ENCODE measurements at places on chromosomes 7 and 10.

GRCh38 chr7:111753968-111754367 is 191.7 kb upstream of the IMMP2L start:
- DNase-seq, result peak; percentile 43

DNA sequence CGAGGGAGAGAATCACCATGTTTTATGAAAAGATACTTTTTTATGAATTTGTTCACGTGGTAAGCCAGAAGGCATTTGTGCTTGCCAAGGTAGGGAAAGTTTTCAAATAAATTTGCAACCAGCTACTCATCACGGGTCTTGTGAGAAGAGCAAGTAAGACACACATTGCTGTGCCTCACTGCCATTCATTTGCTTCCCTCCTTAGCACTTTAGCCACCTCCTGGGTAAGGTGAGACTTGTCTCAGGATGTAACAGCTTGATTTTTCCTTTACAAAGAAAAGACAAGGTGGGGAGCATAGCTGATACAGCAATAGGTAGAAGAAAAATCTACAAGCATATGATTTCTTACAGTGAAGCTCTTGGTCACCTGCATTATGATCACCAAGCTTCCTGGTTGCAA is 342.4 kb upstream of the GRM3 start:
- DNase-seq, result no peak

- no peak for DNase-seq
These were observed 50.5 kb downstream of the NUDCD3 start for GRCh38 chr7:44439926-44440325.

DNA sequence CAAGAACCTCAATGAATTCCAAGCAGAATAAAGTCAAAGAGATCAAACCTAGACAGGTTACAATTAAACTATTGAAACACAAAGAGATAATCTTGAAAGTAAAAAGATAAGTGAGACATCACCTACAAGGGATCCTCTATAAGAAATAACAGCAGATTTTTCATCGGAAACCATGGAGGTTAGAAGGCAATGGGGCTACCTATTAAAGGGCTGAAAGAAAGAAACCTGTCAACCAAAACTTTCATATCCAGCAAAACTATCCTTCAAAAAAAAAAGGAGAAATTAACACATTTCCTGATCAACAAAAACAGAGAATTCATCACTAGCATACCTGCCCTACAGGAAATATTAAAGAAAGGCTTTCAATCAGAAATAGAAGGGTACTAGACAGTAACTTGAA is 244.9 kb downstream of the ARHGAP12 start:
- no peak for DNase-seq

DNA sequence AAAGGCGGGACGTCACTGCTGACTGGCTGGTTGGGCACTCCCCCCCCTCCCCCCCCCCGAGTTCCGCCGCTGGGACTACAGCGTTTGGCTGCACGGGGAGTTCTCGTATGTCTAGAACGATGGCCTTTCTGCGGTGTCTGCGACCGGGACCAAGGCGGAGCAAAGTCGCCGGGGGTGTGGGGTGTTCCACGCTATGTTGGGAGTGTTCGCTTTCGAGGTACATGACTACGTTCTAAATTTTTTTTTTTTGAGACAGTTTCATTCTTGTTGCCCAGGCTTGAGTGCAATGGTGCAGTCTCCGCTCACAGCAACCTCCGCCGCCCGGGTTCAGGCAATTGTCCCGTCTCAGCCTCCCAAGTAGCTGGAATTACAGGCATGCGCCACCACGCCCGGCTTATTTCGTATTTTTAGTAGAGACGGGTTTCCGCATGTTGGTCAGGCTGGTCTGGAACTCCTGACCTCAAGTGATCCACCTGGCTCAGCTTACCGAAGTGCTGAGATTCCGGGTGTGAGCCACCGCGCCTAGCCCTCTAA is 573 bp upstream of the IDI1 start:
- no peak for DNase-seq

GRCh38 chr7:123749537-123749857 is 694 bp upstream of the WASL start:
- peak; percentile 62 for DNase-seq

GRCh38 chr7:38858259-38858884 is 50.6 kb downstream of the VPS41 start:
- DNase-seq, result peak; percentile 12

- DNase-seq, result no peak
These were observed 31.6 kb upstream of the CCDC71L start for GRCh38 chr7:106692450-106693051.

GRCh38 chr7:64997164-64997908 is 6.5 kb upstream of the ZNF117 start:
- DNase-seq, result no peak

- DNase-seq, result peak; percentile 98
These were observed 88.1 kb upstream of the RSU1 start for GRCh38 chr10:16905320-16905719.

- DNase-seq, result no peak
These were observed 227.4 kb downstream of the TCERG1L start for GRCh38 chr10:131083915-131084790.

DNA sequence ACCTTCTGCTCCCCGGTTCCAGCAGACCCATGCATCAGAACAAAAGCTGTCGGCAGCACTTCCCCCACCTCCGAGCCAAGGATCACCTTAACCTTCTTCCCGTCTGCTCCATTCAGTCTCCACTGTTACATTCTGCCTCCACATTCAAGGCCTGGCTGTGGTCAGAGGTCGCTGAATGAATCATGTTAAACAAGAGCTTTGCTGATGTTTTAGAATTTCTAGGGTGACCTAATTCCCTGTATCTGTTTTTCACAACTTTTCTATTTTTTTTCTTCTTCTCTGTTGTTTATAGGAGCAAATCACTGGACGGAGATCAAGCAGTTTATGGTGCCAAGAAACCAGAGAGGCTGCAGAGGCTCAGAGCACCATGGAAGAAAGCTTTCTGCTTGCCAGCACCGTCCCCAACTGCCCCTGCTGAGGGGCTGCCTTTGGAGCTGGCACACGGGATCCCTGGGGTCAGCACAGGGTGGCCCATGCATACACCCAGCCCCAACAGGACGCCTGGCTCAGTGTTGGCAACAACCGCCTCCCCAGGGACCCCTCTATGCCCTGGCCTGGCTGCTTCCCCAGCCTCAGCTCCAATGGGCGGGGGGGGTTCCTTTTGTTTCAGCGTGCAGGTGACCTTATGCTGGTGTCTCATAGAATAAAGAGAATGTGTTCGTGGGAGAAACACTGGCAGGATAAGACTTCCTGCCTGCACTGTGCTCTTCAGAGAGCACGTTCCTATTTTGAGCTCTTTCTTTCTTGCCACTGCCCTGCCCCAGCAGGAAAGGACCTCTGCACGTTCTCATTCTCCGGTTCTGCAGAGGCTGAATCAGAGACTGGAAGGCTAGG is 182.7 kb upstream of the LYZL2 start:
- DNase-seq, result peak; percentile 84

- DNase-seq, result no peak
These were observed 58.0 kb upstream of the ZPBP start for GRCh38 chr7:50151001-50151400.

DNA sequence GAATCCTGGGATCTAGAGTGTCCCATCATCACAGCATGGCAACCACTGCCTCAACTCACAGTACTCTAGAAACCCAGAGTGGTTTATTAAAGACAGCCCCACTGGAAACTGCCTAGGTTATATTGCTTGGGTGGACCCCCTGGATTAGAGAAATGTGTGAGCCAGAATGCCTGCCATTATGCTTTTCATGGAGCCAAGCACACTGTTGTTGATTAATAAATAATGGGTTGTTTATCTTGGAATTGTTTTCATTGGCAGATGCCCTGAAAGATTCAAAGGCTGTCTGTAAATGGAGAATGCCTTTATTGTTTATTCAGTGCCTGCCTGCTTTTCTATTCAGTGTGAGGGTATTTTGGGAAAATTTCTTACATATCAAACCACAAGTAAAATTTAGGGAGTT is 52.1 kb downstream of the GNAI1 start:
- DNase-seq, result no peak

- DNase-seq, result no peak
These were observed 4.8 kb downstream of the LAMB1 start for GRCh38 chr7:107998150-107998549.

DNA sequence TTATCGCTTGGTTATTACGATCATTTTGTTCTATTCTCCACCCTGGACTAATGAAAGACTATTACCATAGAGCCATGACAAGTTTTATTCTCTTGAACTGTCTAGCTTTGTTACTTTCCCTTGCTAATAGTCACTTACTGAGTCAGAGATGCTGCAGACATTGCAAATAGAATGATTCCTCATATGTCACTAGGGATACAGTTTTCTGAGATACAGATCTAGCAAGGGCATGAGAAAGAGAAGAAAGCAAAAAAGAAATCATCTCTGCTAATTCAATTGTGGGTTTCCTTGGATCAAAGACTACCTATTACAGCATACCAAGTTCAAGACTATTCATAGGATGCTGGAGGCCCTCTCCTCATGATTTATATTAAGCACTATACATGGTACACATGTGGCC is 204.3 kb downstream of the MBL2 start:
- peak; percentile 16 for DNase-seq

- DNase-seq, result no peak
These were observed 3.1 kb downstream of the RASGEF1A start for GRCh38 chr10:43263551-43264343.
